ENCODE measurements at places on chromosomes 7 and 10.

DNA sequence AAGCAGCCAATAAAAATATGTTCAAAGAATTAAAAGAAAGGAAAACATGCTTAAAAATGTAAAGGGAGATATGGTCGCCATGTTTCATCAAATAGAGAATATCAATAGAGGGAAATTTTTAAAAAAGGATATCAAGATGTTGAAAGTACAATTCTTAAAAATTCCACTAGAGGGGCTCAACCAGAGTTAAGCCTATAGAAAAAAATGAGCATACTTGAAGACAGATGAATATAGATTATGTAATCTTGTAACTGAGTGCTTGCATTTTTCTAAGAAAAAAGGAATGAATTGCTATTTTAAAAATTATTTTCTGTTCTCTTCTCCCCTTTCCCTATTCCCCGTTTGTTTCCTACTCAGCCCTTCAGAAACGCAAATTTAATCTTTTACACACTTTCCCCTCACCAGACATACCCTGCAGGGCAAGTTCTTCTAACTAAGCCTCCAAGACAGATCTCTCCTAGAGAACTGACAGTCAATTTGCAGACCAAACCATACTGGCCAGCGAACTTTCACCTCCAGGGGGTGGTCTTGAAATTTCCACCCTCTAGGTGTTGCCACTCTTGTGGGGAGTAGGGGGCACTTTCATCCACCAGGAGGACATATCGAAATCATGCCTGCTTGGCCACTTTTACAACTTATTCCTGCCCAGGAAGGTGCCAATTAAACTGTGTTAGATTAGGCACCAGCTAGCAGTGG, 67.7 kb downstream of the NSUN6 start:
- peak; percentile 22 for DNase-seq
- H3K4me1 ChIP-seq: no peaks in the 10 kb centered on the region
- no peaks in the 10 kb centered on the region for H3K27me3 ChIP-seq
- peak overlapping the region; percentile 51 for H3K27ac ChIP-seq
- peaks cover 13% of the 10 kb centered on the region for H3K36me3 ChIP-seq

- no peaks in the 10 kb centered on the region for H3K27me3 ChIP-seq
- no peak overlapping the region for H3K4me3 ChIP-seq
- H3K27ac ChIP-seq: no peak overlapping the region
Observed at GRCh38 chr7:144710791-144711190, 125.1 kb downstream of the TPK1 start.

- H3K27ac ChIP-seq: no peak overlapping the region
- H3K4me1 ChIP-seq: no peaks in the 10 kb centered on the region
- H3K36me3 ChIP-seq: peaks cover 17% of the 10 kb centered on the region
- DNase-seq: no peak
- no peaks in the 10 kb centered on the region for H3K27me3 ChIP-seq
Observed at GRCh38 chr7:17342756-17343155, 44.3 kb downstream of the AHR start.

DNA sequence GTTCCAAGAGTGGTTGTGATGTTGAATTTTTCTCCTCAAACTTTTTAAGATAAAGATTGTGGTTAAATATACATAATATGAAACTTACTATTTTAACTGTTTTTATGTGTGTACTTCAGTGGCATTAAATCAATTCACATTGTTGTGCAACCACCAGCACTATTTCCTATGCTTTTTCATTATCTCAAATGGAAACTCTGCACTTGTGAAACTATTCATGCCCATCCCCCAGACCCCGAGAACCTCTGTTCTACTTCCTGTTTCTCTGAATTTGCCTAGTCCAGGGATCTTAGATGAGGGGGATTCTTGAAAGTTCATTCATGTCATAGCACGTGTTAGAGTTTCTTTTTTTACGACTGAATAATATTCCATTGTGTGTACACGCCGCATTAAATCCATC, 67.0 kb downstream of the WDR37 start:
- peaks cover 87% of the 10 kb centered on the region for H3K36me3 ChIP-seq
- H3K4me3 ChIP-seq: no peak overlapping the region
- peaks cover 4% of the 10 kb centered on the region for H3K4me1 ChIP-seq
- no peaks in the 10 kb centered on the region for H3K27me3 ChIP-seq
- peak; percentile 10 for DNase-seq

GRCh38 chr7:54857294-54857693, 98.3 kb upstream of the SEC61G start:
- no peaks in the 10 kb centered on the region for H3K36me3 ChIP-seq
- DNase-seq: no peak
- no peak overlapping the region for H3K4me3 ChIP-seq
- no peaks in the 10 kb centered on the region for H3K27me3 ChIP-seq

DNA sequence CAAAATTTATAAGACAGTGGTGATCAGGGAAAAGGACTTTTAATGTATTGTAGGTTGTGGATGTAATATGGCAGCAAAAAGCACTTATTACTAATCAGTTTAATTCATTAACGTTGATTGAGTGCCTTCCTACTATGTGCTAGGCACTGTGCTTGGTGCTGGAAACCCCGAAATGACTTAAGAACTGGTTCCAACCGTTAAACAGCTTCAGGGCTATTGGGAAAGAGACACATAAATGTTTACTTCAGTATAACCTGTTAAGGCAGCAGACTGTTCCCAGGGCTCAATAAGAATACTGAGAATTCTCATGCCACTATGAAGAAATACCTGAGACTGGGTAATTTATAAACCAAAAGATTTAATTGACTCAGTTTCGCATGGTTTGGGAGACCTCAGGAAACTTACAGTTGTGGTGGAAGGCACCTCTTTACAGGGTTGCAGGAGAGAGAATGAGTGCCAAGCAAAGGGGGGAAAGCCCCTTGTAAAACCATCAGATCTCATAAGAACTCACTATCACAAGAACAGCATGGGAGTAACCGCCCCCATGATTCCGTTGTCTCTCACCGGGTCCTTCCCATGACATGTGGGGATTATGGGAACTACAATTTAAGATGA, 1.1 kb upstream of the SLC25A13 start:
- no peak overlapping the region for H3K27ac ChIP-seq
- no peaks in the 10 kb centered on the region for H3K36me3 ChIP-seq
- no peaks in the 10 kb centered on the region for H3K27me3 ChIP-seq
- no peak overlapping the region for H3K4me3 ChIP-seq

- H3K27me3 ChIP-seq: peaks cover 9% of the 10 kb centered on the region
- H3K4me1 ChIP-seq: peaks cover 8% of the 10 kb centered on the region
- no peak overlapping the region for H3K4me3 ChIP-seq
Observed at GRCh38 chr10:23341004-23341403, 3.6 kb downstream of the C10orf67 start.

DNA sequence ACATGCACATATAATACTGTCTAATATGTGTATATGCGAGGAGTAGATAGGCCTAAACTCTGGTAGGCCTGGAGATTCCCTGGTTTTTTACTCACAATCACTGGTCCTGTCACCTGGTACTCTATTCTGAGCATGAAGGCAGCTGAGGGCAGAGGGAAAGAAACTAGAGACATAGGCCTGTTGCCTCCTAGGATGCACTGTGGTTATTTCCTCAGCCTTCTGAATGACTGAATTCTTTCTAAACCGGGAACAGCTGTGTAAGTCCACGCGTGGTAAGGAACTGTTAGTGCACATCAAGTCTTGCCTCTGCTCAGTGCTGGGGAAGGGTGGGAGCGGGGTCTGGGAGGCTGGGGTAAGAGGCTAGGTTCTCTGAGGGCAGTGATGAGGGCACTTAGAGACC, 7.7 kb downstream of the KAZALD1 start:
- H3K4me3 ChIP-seq: no peak overlapping the region
- peaks cover 50% of the 10 kb centered on the region for H3K4me1 ChIP-seq
- no peaks in the 10 kb centered on the region for H3K36me3 ChIP-seq
- no peak for DNase-seq
- peaks cover 11% of the 10 kb centered on the region for H3K27me3 ChIP-seq
- H3K27ac ChIP-seq: no peak overlapping the region

GRCh38 chr7:102138676-102139075, 148.0 kb upstream of the SH2B2 start:
- H3K4me1 ChIP-seq: no peaks in the 10 kb centered on the region
- no peak overlapping the region for H3K27ac ChIP-seq
- H3K4me3 ChIP-seq: no peak overlapping the region
- no peak for DNase-seq
- H3K27me3 ChIP-seq: no peaks in the 10 kb centered on the region

- peaks cover 39% of the 10 kb centered on the region for H3K4me1 ChIP-seq
- peak; percentile 67 for DNase-seq
- H3K36me3 ChIP-seq: no peaks in the 10 kb centered on the region
- H3K4me3 ChIP-seq: peak overlapping the region; percentile 79
- no peaks in the 10 kb centered on the region for H3K27me3 ChIP-seq
- H3K27ac ChIP-seq: peak overlapping the region; percentile 74
Observed at GRCh38 chr10:12350167-12350872, 973 bp downstream of the CAMK1D start.

DNA sequence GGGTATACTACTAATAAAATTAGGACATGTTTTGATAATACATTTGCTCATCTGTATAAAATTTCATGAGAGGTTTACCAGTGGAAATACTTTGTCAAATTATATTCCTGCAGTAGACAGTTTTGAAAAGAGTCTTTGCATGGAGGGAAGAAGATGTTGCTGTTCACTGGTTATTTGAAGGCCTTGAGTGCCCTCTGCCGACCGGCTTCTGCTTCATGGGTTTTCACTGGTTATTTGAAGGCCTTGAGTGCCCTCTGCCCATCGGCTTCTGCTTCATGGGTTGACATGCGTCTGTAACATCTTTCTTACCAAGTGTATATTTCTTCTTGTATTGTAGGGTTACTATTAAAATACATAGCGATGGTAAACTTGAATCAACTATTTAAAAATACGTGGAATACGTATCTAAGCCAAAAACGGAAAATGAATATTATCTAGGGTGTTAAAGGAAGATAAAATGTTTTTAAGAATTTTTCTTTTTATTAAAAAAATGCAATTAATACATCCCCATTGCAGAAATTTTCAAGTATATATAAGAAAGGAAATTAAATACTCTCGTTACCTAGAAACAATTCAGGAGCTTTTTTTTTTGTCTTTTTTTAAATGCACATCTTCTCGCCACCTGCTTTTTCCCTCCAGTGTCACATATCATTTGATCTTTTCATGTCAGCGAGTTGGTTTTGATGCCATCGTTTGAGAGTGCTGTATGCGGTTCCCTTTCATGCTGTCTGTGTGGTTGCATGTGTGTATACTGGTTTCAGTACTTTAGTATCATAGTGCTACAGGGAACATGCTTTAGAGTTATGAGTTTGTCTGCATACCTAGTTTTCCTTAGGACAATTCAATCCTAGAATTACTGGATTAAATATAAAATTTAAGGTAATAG, 73.4 kb downstream of the SHH start:
- H3K27ac ChIP-seq: no peak overlapping the region
- no peaks in the 10 kb centered on the region for H3K27me3 ChIP-seq
- no peak overlapping the region for H3K4me3 ChIP-seq
- H3K4me1 ChIP-seq: peaks cover 3% of the 10 kb centered on the region
- DNase-seq: peak; percentile 85
- H3K36me3 ChIP-seq: peaks cover 58% of the 10 kb centered on the region

GRCh38 chr10:14134275-14134674, 196.4 kb downstream of the FRMD4A start:
- H3K4me1 ChIP-seq: no peaks in the 10 kb centered on the region
- H3K36me3 ChIP-seq: no peaks in the 10 kb centered on the region
- H3K27ac ChIP-seq: no peak overlapping the region

- H3K27me3 ChIP-seq: peaks cover 2% of the 10 kb centered on the region
- no peak for DNase-seq
- no peak overlapping the region for H3K4me3 ChIP-seq
- no peak overlapping the region for H3K27ac ChIP-seq
- no peaks in the 10 kb centered on the region for H3K4me1 ChIP-seq
Observed at GRCh38 chr7:34327681-34328080, 330.3 kb upstream of the NPSR1 start.

- DNase-seq: no peak
- no peaks in the 10 kb centered on the region for H3K27me3 ChIP-seq
- H3K4me1 ChIP-seq: peaks cover 17% of the 10 kb centered on the region
- peak overlapping the region; percentile 58 for H3K27ac ChIP-seq
- H3K36me3 ChIP-seq: no peaks in the 10 kb centered on the region
- H3K4me3 ChIP-seq: peak overlapping the region; percentile 87
Observed at GRCh38 chr10:89250865-89251408, 638 bp downstream of the LIPA start.

DNA sequence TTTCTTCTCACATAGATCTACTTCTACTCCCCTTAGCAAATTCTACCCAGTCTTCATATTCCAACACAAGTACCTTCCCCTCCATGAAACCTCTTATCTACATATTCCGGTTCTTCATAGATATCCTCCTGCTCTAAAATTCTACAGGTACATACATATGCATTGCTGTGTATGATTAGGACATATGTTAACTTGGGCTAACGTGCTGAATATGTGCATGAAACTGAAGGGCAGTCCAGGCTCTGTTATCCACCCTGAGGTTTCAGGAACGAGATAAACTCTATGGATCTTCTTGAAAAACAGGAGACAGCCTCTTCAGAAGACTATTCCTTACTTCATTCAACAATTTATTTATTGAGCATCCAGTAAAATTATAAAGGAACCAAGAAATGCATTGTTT, 31.5 kb downstream of the TM9SF3 start:
- no peaks in the 10 kb centered on the region for H3K4me1 ChIP-seq
- no peak for DNase-seq
- H3K27me3 ChIP-seq: no peaks in the 10 kb centered on the region
- H3K4me3 ChIP-seq: no peak overlapping the region
- H3K36me3 ChIP-seq: peaks cover 50% of the 10 kb centered on the region

GRCh38 chr7:68783684-68784083, 814.6 kb upstream of the AUTS2 start:
- no peak for DNase-seq
- no peak overlapping the region for H3K27ac ChIP-seq
- no peaks in the 10 kb centered on the region for H3K4me1 ChIP-seq
- no peaks in the 10 kb centered on the region for H3K36me3 ChIP-seq
- H3K27me3 ChIP-seq: no peaks in the 10 kb centered on the region
- H3K4me3 ChIP-seq: no peak overlapping the region

DNA sequence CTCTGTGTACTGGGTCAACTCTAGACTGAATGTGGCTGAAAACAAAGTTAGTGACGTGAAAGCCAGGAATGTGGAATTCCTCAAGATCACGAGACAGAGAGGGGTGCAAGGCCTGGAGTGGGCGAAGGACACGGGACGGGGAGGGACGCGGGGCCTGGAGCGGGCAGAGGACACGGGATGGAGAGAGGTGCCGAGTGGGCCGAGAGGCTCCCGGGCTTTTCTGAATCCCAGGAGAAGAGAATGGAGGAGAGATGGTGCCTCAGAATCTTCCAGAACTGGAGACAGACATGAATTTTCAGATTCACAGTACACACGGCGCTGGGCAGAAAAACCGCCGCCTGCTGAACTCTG, 50.6 kb upstream of the PRKAR1B start:
- H3K4me3 ChIP-seq: no peak overlapping the region
- no peak overlapping the region for H3K27ac ChIP-seq
- no peaks in the 10 kb centered on the region for H3K4me1 ChIP-seq
- H3K36me3 ChIP-seq: peaks cover 25% of the 10 kb centered on the region
- DNase-seq: no peak
- no peaks in the 10 kb centered on the region for H3K27me3 ChIP-seq

Data from common myeloid progenitor, CD34-positive (primary cell).